Sciatic nerve (tissue), 2 donors: ENCODE measurements at places on chromosomes 3 and 15.

DNA sequence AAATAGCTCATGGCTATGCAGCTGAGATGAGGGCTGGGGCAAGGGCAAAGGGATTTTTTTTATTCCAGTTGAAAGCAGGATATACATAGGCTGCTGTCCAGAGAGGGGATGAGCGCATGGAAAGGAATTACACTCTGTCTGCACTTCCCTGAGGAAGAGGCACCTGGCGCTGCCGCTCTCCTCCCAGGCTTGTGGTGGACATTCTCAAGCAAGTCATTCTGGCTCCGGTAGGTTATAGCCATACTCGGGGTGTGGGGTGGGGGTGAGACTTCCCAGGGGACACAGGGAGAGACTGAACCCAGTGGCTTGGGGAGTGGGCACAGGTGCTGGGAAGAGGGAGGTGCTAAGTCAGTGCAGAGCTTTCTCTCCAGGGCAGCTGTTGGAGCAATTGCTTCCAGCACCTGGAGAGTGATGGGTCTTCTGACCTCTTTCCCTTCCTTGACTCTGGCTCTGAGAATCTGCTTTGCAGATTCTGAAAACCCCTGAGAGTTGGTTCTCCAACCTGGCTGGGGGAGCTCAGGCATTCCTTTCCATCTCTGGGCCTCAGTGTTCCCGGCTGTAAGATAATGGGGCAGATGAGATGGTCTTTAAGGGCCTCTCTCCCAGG lies 24.3 kb downstream of the CYP8B1 start:
- no peak for DNase-seq

DNA sequence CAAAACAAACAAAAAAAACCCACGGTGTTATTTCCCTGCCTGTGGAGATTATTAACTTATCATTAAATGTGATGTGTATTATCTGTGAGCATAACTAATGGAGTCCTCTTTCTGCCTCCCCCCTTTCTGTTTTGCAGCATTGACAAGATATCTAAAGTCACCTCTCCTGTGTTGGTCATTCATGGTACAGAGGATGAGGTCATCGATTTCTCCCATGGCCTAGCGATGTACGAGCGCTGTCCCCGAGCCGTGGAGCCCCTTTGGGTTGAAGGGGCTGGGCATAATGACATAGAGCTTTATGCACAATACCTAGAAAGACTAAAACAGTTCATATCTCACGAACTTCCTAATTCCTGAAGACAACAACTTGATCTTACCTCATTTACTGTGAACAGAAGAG lies 25.2 kb upstream of the CEMIP start:
- no peak for DNase-seq

DNA sequence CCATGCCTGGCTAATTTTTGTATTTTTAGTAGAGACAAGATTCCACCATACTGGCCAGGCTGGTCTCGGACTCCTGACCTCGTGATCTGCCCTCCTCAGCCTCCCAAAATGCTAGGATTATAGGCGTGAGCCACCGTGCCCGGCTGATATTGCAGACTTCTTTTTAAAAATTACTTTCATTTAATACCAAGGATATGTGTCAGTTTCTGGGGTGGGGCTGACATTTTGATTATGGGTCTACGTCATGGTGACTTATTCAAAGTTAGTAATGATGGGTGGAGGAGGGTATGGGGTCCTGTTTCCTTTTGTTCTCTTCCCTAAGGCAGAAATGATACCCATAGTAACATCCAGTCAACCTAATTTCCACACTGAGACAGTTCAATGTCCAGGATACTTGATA lies 34.7 kb downstream of the GBE1 start:
- DNase-seq: no peak

DNA sequence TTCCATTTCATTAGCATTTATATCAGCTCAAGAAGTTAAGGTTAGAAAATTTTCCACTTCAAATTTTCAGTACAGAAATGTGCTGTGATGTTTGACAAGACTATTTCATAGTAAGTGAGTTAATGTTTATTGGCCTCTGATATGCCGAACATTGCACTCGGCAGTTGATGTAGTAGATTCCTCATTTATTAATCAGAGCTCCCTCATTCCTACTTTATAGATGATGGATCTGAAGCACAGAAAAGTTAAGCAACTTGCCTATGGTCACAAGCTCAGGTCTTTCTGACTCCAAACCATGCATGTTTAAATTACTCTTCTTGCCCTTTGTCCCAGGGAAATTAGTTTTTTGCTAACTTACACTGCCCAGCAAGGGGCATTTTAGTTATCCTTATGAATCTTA lies 92.0 kb downstream of the ATG7 start:
- no peak for DNase-seq

- DNase-seq: no peak
Measured at GRCh38 chr3:50168388-50168787, 13.3 kb downstream of the SEMA3F start.
